ENCODE measurements at places on chromosomes 1 and 21.

- peak; percentile 31 for DNase-seq
Measured at GRCh38 chr21:31098576-31099005, 60.3 kb upstream of the KRTAP19-8 start.

DNA sequence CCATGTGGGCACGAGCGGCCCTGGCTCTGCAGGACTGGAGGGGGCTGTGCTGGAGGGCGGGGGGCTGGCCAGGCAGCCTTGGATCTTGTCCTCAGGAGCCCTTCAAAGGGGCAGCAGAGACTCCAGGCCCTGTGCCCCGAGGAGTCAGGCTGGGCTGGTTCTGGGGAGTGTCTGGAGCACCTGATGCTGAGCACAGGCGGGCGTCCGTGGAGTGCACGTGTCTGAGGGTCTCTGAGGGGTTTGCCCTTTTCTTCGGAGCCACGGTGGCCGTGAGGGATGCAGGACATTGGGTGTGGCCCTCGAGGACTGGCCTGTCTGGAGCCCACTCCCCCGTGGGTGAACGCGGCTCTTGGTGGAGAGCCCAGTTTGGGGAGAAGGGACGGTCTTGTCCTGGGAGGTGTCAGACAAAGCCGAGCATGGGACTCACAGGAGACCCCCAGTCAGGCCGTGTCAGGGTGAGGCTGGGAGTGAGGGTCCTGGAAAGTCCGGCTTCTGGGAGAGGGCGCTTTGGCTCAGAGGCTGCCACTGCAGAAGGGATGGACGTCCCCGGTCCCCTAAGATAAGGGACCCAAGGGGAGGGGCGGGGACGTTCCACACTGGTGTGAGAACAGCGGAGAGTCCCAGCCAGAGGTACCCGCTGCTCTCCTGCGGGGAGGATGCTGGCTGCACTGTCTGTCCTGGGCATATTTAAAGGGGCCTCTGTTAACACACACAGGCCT lies 60.8 kb downstream of the COL18A1 start:
- no peak for DNase-seq

- no peak for DNase-seq
Measured at GRCh38 chr1:26280333-26281042, 602 bp downstream of the SH3BGRL3 start.

DNA sequence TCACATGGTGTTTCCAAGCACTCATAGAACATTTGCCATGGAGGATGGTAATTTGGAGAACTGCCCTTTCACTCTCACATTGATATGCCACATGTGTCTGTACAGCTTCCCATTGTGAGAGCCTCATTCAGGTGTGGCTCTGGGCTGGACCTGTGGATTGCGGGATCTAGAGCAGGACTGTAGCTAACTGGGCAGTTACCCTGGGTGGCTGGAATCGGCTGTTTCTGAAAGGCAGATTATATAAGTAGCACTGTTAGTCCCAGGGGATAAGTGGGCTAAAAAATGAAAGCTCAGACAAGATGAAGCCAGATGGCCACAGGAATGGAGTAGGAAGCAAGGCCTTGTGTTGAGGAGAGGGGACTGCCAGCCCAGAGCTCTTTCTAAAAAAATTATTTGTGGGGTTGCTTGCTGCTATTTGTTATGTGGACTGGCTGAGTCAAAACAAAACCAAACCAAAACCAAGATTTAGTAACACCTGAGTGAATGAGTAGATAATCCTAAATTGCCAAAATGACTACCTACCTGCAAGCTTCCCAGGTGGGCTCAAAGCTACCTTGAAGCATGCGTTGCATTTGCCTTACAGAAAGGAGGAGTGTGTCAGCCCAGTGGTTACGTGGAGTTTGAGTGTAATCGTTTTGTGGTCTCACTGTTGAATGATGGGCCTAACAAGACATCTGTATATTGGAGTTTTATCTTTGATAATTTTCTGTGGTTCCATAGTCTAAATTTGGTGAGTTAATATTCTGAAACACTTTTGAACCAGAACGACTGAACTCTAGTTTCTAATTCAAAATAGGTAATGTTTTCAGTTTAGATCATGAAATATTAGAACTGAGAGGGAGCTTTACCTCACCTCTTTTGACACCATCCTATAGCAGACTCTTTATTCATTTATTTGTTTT lies 58.0 kb downstream of the SDCCAG8 start:
- DNase-seq = no peak

- no peak for DNase-seq
Measured at GRCh38 chr1:10773851-10774614, 22.4 kb downstream of the CASZ1 start.

- peak; percentile 1 for DNase-seq
Measured at GRCh38 chr1:61642475-61643232, 82.3 kb downstream of the TM2D1 start.
